ENCODE measurements at places on chromosomes 2 and 18.

GRCh38 chr18:25298853-25299274 lies 53.1 kb downstream of the ZNF521 start:
- DNase-seq: peak; percentile 61

DNA sequence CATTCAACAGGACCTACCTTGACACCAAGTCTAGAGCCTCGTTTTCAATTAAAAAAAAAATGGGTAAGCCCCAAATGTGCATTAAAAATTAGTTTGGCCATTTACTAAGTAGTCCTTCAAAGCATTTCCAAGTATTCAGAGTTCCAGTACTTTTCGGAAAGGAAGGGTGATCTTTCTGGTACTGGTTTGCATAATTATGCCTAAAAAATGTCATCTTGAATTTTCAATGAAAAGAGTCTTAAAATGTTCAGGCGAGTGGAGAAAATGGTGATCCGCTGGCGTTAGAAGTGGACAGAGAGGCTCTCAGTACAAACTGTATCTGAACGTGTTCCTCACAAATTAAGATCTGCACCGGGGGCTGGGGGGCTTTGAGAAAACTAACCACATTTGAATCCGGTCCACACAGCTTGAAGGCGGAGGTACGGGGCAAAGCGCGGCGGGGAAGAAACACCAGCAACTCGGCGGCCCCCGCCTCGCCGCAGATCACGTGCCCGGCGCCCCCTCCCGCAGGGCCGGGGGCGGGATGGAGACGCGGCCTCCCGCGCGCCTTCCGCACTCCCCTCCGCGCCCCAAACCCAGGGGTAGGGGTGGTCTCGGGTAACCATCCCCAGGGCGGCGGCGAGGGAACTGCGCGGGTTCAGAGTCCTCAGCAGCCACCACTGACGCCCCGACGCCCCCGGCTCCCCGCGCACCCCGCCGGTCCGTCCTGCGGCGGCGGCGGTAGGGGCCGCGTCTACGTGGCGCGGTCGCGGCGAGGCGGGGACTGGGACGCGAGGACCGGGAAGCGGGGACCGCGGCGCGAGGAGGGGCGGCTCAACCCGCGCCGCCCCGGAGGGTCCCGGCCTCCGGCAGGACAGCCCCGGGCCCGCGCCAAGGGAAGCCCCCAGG lies 564 bp downstream of the LPIN2 start:
- DNase-seq: peak; percentile 44

- no peak for DNase-seq
Observed at GRCh38 chr2:226352941-226353560, 446.6 kb downstream of the IRS1 start.

DNA sequence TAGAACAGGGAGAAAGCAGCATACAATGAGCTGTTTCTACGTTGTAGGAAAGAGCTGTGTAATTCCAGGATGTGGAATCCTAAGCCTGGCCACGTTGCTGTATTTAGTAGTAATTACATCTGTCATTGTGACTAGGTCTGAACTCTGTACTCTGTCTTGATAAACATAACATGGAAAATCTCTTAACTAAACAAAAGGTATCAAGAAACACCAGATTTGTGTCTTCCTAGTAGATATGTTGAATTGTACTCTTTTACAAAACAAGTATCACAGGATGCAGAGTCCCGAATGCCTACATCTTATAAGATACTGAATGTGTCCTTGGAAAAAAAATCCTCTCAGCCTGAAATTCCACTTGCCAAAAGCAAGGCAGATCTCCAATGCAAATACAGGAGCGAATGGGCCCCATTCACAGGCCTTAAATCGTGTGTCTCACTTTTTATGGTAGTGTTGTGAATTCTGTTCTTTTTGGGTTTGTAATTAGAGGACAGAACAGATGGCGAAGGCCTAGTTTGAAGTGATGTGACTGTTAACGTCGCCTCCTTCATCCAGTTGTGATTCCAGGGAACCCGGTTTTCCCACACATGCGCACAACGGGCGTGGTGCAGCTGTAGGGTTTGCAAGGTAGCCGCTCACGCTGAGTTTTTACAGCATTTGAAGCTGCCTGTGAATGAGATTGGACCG lies 246.5 kb downstream of the GBX2 start:
- DNase-seq: no peak

- DNase-seq: no peak
Observed at GRCh38 chr2:112004253-112004645, 50.8 kb upstream of the TMEM87B start.

- DNase-seq: no peak
Observed at GRCh38 chr2:174568425-174568824, 29.2 kb downstream of the WIPF1 start.

GRCh38 chr18:55384551-55385275 lies 203.3 kb downstream of the TCF4 start:
- peak; percentile 39 for DNase-seq

DNA sequence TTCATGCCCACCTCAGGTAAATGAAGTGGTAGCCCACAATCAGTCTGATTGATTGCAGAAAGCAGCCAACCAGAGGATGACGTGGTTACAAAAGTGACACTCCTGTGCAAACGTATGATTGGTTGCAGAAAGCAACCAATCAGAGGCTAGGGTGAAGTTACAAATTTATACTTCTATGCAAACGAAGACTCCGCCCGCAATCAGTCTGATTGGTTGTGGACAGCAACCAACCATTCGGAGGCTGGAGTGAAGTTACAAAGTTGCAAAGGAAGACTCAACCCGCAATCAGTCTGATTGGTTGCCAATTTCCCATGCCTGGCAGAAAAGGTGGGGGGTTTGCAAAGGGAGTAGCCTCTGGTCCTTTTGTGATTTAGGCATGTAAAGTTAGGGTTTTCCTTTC lies 4.0 kb upstream of the SLC3A1 start:
- DNase-seq: no peak

DNA sequence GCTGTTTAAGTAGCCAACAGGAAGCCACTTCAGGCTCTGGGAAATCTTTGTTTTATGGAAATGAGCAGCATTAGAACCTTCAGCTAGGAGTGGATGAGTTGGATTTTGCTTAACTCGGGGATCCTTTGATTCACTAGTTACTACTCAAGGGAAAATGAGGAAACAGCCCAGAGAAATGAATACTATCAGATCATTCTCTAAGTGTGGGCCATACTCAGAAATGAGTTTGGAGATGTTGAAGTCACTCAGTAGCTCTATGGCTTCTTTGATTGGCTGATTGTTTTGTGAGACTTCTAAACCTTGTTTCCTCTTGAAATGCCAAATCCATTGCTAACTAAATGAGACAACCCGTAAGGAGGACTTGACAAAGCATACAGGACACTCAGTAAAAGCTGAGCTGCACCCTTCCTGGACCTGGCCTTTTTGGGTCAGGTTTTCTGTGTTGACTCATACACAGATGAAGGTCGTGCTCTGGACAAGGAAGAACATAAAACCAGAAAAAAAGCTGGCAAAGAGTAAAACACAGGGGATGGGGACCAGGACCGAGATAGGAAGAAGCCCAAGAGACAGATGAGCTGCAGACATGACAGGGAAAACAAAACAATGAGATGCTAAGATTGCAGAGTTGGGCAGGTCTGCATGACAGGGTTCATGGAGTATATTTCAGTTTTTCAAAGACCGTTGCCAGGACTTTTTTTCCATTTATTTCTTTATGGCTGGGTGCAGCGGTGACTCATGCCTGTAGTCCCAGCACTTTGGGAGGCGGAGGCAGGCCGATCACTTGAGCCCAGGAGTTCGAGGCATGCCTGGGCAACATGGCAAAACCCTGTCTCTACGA lies 41.6 kb downstream of the INO80C start:
- DNase-seq: no peak

GRCh38 chr2:239075918-239076758 lies 228.3 kb downstream of the TWIST2 start:
- no peak for DNase-seq

- peak; percentile 39 for DNase-seq
Observed at GRCh38 chr18:61998957-61999356, 106.2 kb upstream of the RNF152 start.

DNA sequence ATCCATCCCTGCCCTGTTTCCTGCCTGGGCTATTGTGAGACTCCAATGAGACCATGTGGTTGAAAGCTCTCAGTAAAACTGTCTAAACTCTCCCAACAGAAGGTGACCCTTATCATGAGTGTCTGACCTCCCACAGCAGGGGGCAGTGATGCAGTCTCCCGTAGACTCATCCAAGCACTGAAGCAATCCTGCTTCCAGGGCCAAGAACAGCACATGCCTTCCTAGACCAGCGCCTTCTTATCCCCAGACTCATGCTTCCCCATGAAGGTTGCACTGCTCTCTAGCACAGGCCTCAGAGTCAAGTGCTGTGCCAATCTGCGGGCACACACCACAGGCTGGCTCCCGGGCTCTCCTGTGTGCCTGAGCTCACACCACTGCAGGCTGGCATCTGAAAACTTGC lies 112.3 kb downstream of the TNS1 start:
- DNase-seq: peak; percentile 77

GRCh38 chr2:148899638-148900318 lies 24.8 kb downstream of the KIF5C start:
- no peak for DNase-seq

DNA sequence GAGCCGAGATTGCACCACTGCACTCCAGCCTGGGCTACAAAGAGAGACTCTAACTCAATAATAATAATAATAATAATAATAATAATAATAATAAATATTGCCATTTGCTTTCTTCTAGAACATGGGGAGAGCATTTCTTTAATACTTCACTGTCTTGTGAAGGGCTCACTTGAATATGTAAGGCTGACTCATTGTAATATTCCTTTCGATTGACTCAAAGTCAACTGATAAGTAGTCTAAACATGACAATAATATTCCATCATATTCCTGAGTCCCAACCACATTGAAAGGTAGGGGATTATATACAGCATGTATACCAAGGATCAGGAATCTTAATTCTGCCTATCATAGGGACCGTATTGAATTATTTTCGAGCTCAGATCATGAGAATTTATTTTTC lies 949.2 kb downstream of the DSC3 start:
- no peak for DNase-seq

DNA sequence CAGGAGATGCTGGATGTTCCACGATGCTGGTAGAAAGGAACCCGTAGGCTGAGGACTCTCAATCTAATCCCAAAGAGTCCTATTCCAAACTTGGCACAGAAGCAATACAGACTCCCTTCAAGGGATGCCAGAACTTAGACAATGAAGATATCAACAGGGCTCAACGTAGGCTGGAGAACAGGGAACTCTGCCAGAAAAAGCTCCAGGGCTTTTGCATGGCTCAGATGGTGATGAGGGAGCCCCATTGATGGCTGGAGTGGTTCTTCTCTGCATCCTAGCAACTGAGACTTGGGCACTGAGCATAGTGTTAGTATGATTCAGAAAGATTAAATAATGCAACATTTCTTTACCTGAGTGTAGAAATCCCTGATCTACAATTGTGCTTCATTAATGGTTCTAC lies 117.2 kb upstream of the NCK2 start:
- DNase-seq: no peak

- no peak for DNase-seq
Observed at GRCh38 chr2:121960251-121960650, 204.8 kb downstream of the TSN start.

Measured in AG08396 (cell line).